ENCODE measurements at places on chromosomes 12 and 14.

GRCh38 chr12:56987551-56988053 is 18.7 kb downstream of the ZBTB39 start:
- peak; percentile 92 for DNase-seq

- no peak for DNase-seq
Observed at GRCh38 chr14:68576496-68577244, 216.2 kb downstream of the ZFP36L1 start.

- DNase-seq: no peak
Observed at GRCh38 chr12:128079446-128079845, 187.5 kb upstream of the TMEM132C start.

GRCh38 chr12:6183689-6184428 is 16.3 kb upstream of the CD9 start:
- DNase-seq: peak; percentile 89

GRCh38 chr14:30864934-30865333 is 9.4 kb upstream of the COCH start:
- DNase-seq: no peak

DNA sequence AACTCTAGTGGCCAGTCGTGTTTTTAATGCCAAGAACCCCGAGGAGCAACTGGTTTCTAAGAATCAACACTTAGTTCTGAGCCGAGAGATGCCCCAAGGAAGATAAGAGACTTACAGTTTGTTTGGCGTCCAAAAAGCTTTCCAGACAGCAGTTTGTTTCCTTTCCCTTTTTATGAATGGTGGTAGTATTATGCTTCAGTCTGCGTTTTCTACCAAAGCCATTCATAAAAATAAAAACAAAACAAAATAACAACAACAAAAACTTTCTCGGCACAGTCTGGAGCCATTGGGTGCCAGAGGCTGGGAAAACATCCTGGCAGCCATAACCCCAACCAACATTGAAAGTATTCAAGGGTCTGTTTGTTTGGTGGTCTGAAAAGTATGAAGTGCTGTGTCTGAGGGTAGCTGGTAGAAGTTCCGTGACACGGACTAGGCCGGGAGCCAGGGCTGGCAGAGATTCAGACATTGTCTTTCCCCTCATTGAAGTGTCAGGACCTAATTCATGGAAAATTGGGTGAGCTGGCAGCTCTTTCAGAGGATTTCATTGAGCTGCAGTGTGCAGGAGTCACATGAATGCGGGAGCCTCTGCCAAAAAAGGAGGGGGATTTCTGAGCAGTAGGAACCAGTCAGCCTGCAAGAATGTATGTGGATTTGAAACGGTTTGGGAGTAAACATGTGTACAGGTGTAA is 124.2 kb downstream of the HMGA2 start:
- DNase-seq: peak; percentile 75

GRCh38 chr12:53944907-53945847 is 6.5 kb downstream of the HOXC13 start:
- DNase-seq: no peak

GRCh38 chr12:133026996-133027395 is 10.3 kb upstream of the ZNF84 start:
- no peak for DNase-seq

DNA sequence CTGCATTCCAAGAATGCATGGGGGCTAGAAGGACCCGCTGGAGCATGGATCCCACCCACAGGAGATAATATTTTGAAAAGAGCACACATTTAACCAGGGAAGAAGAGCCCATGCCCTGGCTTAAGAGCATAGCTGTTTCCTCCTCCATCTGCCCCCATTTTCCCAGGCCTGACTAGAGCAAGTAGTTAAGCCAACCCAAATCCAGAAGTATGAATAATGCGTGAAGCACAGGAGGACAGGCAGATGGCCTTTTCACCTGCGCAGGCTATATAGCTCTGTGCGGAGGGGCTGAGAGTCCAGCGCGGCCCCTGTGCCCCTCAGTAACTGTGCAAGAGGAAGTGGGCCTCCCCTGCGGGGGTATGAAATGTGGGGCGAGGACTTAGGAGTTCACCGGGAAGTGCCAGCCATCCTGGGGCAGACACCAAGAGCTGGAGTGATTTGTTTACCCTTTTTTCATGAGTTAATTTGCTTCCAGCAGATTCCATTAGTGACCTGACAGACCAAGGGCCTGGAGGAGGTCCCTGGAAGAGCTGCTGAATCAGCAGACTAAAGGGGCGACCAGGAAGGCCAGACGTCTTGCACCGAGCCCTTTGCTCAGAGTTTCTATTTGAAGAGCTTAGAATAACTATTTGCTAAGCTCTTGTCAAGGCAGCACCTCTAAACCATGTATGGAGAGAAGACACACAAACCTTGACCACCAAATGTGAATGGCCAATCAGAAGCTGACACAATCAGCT is 37.2 kb downstream of the DPF3 start:
- DNase-seq: no peak

DNA sequence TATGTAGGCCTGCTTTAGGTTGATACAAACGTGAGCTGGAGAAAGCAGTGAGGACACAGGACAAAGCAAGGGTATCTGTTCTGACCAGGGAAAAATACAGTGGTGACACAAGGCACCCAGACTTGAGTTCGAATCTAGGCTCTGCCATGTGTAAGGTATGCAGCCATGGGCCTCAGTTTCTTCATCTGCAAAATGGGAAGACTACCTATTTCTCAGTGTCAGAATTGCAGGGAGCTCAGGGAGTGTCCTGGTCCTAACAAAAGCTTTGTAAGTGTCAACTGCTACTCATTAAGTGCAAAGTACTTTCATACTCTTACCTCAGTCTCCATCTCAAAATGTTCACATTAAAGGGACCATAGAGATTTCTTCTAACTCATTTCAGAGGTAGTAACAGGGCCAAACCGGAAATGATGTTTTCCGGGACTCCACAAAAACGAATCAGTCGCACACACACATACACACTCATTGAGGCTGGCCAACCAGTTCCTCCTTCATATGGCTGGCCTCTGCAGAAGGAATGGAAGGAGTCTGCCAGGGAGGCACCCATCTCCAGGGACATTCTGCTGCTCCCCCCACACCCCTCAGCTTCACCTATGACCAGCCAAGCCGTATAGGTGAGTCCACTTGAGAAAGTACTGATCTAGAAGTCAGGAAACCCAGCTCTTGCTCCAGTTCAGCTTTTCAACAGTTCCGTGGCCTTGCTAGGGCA is 7.8 kb downstream of the CTDSP2 start:
- DNase-seq: no peak

DNA sequence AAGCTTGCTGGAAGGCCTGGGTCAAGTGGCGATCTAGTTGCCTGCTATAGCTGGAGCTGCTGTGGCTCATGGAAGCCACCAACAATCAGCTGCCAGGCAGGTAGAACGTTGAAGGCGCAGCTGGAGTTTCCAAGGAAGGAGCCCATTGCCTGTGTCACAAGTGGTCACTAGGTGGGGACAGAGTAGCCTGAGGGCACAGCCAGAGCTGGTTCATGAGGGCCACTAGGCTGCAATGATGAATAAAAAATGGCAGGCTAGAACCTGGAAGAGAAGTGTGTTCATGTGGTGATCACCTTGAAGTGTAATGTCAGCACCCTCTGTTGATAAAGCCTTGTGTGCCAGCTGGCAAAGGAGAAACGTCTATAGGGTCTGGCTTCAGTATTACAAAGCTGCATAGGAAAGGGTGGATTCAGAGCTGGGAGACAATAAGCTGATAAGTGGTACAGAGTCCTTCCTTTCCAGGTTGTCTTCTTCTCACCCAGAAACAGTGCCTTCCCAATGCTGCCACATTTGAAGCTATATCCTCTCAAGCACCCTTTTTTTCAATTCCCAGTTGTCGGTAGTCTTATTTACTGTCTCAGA is 165.8 kb downstream of the EMP1 start:
- peak; percentile 71 for DNase-seq

DNA sequence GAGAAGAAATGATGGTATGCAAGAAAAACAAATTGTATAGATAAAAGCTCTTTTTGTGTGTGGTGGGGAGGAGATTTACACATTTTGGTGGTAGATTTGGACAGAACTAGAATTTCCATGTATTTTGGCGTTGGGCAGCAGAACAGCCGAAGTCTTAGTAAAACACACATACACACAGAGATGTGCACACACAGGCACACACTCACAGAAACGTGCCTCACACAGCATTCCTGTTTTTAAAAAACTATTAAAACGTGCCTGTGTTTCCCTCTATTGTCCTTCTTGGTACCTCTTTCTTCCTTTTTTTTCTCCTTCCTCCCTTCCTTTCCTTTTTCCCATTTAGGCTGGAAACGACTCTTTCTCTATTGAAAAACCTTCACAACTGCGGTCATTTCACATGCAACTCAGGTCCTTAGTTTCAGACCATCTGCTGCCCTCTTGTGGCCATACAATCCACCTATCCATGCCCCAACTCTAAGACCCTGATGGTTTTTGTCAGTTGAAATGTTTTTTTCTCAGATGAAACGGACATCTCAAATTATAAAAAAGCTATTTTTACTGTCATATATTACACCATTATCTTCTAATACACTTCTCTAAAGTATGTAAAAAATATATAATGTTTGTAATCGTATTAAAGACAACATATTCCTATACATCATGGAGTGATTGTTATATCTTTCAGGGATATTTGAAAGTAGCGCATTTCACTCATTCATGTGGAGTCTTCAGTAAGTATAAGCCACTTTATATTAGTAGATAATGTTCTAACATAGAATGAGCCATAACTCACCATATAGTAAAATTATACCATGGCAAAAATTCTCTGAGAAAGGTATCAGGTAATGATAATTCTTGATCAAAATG is 386.7 kb upstream of the NOVA1 start:
- peak; percentile 77 for DNase-seq

Measured in sigmoid colon (tissue), 7 donors.